ENCODE measurements at places on chromosomes 11 and 22.
A peak's percentile ranks its signal among the peaks of the same experiment; 100 is the strongest.

- no peak for DNase-seq
Measured at GRCh38 chr11:119512369-119512768, 89.4 kb upstream of the THY1 start.

- DNase-seq, result no peak
Measured at GRCh38 chr22:47739291-47740015, 977.0 kb downstream of the TBC1D22A start.

DNA sequence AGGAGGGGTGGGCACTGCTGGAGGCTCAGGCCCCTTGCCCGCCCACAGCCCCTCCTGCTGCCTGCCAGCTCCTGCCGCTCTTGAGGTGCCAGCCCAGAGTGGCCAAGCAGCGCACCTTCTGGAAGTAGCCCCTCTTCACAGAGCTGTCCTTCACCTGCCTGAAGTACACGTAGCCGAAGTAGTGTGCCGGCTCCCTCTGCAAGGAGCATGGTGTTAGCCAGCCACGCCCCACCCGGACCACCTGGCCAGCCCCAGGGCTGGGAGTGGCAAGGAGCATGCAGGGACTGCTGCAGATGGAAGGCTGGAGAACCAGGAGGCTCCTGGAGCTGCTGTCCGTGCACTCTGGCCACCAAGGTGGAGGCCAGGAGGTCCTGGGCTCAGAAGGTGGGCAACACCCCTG, 9.6 kb downstream of the DENND6B start:
- no peak for DNase-seq

- no peak for DNase-seq
Measured at GRCh38 chr11:122168218-122168617, 52.2 kb upstream of the BLID start.

DNA sequence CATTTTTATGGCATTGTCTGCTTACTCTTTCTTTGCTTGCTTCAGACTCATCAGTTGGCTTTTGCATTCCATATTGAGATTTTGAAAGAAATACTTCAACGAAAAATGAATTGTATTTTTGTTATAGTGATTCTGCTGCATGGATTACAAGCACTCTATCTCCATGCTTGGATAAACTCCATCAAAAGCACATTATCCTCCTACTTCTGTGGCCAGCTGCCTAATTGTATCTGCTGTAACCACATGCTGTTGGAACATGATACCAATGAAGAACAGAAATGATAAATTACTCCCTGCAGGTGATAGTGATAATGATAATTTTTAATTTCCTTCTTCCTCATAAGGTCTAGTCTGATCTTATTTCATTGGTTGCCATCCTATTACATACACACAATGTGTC, 100.8 kb downstream of the PRMT3 start:
- no peak for DNase-seq

- no peak for DNase-seq
Measured at GRCh38 chr22:36726007-36726380, 22.4 kb upstream of the CACNG2 start.

- no peak for DNase-seq
Measured at GRCh38 chr22:49956914-49957825, 3.4 kb upstream of the PIM3 start.

GRCh38 chr11:83115551-83115950, 41.4 kb upstream of the PCF11 start:
- DNase-seq, result no peak

- DNase-seq, result peak; percentile 32
Measured at GRCh38 chr11:111452146-111452545, 60.0 kb downstream of the BTG4 start.

DNA sequence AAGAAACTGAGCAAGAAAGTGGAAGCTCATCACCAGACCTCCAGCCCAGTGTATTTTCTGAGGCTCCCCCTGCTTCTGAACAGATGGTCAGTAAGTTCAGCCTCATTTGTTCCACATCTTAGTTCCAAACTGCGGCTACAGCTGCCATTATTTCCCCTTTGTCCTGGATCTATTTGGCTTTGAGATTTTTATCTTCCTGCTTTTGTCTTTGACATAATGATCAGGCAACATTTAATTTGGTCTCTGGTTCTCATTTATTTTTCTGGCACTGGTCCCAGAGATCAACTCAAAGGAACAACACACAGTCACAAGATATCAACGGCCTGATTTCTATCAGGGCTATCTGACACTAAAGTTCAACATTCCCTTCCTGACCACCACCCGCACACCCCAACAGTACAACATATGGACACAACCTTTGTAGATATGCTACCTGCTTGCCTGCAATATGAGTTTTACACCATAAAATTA, 137.5 kb downstream of the FAM76B start:
- no peak for DNase-seq

DNA sequence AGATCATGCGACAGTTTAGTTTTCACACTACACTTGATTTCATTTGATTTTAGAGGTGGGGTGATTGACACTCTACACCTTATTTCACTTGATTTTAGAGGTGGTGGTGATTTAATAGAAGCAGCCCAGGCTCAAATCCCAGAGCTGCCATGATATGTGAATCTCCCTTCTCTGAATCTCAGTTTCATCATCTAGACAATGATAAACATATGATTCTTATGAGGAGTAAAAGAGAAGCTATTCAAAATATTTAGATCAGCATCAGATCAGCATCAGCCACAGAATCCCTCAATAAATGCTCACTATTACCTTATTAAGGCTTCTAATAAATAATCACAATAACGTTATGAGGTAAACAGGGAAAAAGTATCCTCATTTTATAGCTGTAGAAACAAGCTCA, 98.8 kb downstream of the MSANTD4 start:
- no peak for DNase-seq

DNA sequence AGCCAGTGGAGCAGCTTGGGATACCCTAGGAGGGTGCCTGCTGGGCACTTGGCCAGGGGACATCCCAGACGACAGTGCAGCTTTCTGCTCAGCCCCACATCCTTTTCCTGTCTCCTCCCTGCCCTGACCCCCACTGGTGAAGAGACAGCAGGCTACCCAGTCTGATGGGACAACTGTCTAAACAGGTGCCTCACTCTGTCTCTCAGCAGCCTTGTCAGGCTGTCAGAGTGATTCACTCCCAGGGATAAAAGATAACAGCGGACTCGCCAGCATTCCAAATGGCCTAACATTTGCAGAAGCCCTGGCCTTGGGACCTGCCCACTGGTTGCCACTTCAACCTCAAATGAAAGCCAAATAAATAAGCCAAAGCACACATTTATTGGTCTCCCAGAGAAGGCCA, 318.6 kb upstream of the PLET1 start:
- DNase-seq, result no peak

DNA sequence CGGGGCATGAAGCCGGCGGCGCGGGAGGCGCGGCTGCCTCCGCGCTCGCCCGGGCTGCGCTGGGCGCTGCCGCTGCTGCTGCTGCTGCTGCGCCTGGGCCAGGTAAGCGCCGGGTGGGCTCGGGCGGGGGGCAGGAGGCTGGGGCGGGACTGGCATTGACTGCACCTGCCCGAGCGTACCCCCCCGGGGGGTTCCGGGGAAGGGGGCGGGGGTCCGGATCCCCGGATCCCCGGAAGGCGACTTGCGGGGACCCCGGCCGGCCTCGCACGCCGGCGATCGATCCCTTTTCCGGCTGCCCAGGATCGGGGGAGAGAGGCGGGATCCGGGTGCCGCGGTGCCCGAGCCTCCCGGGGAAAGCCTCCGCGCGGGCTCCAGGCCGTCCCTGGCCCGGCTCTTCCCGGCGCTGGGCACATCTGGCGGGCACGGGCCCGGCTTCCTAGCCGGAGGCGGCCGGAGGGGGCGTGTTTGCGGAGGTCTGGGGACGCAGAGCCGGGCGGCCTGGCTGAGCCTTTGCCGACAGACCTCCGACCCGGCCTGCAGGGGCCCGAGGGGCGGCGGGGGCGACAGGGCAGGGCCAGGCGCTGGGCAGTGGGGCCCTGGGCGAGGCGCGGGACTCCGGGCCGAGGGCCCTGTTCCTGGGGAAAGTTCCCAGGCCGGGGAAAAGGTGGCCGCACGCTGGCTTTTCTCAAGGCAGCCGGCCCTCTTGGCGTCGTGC, 705 bp downstream of the PTPRJ start:
- peak; percentile 82 for DNase-seq

DNA sequence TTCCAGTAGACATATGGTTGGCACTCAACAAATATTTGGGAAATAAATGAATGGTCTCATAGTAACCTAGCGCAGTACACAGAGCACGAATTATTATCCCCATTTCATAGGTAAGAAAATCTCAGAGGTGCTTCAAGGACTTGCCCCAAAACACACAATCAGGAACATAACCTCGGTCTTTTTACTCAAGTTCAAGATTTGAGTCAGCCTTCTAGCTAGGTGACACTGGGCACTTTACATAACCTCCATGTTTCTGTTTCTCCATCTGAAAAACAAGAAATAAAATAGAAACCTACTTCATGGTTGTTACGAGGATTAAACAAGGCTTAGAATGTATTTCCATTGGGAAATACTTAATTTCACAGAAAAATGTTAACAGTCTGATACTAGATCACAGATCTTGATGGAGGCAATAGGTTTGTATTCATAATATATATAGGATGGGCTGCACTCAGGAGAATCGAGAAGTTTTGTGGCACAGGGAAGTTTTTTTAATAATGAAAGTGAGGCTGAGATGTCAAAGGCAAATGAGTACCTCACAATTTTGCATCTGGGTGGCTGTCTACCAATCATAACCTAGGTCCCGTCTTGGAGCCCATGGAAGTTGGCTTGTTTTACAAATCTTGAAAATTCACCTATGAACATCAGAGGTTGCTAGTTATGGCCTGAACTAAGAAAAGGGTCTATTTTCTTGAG, 147.4 kb upstream of the ZC3H12C start:
- no peak for DNase-seq

DNA sequence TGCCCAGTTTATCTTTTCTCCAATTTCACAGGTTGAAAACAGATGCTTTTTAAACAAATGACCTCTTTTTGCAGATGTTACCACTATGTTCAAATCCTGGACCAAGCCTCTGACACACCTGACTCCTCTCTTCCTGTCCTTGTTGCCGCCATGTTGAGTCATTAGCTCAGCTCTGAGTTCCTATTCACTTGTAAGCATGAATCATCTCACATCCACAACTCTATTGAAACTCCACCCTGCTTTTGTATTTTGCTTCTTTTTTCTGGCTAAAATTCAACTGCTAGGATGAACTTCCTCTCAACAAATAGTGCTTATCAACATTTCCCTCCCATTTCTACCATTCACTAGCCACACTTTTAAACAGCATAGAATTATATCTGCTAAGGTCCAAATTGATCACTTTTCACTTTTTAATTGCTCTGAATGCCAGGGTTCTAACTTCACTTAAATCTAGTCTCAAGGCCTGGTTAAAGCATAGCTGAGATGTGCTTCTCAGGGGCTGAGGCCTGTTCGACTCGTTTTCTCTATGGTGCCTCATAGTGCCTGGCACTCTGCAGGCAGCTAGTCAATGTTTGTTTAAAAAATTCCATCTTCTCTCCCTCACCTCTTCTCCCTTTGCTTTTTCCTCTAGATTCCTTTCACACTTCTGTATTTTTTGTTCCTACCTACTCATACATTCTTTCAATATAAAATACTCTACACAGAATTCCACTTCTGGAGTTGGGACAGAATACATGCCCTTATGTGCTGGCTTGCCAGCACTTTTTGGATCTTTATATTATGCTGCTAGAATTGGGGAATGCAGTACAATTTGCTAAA, 3.9 kb downstream of the JOSD1 start:
- no peak for DNase-seq

DNA sequence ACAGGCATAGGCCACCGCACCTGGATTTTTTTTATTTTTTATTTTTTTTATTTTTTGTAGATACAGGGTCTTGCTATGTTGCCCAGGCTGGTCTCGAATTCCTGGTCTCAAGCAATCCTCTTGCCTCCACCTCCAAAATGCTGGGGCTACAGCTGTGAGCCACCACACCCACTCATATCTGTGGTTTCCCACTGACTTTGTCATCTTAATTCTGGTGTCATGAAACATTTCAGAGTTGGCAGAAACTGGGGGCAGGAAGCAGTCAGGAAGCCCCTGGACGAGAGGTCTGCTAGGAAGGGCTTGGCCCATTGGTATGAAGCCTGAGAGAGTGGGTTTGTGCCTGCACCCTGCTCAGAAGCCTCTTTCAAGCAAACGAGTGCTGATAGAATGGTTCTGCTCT, 49.1 kb downstream of the COMMD9 start:
- no peak for DNase-seq

DNA sequence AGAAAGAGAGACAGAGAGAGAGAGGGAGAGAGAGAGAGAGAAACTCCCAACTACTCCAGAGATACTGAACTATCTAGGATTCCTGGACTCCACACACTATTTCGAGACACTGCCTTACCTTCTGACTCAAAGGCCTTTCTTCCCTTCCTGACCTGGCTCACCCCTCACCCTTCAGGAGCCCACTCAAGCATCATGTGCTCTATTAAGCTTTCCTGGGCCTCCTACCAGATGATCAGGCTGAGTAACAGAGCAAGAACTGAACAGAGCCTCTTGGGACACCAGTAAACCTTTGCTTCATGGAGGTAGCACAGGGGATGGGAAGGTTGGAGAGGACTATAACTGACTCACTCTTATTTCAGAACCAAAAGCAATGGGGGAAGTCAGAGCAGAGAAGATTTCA, 31.4 kb downstream of the PLEKHA7 start:
- no peak for DNase-seq

DNA sequence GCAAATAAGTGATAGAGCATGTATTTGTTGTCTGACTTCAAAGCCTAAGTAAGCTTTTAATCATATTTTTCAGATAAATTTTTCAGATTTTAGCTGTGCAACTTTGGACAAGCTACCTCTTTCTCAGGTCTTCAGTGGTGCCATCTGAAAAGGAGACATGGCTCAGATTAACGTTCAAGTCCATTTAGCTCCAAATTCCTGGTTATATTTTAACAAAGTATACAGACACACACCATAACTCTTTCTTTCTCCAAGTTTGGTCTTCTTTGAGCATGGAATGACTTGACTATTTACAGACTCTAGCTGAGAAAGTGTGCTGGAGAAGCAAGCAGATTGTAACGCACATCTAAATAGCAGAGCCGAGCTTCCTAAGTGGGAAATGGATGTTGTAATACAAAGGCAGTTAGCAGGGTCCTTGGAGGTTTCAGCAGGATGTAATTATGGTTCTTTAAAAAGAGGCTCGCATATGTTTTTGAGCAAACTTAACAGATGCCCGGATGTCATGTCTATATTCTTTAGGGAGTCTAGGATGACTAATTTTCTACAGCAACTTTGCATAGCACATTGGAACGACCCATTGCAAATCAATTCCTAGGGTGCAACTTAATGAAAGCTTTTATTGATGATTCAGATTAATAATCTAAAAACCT, 128.1 kb upstream of the E2F8 start:
- no peak for DNase-seq
